ENCODE measurements at places on chromosomes 7 and 10. TPM values are rescaled to one million over a fixed set of nuclear protein-coding genes. Genes with fewer than 3 reads are reported as not detected.

The PDE1C gene
- 143 TPM for total RNA-seq

The NAT16 gene
- total RNA-seq = not detected

The BAMBI gene
- total RNA-seq = 13.6 TPM

The MSS51 gene
- total RNA-seq = 2.4 TPM

The PFKFB3 gene
- 19.2 TPM for total RNA-seq

The RTKN2 gene
- 8.0 TPM for total RNA-seq

The CRYGN gene
- total RNA-seq = 0.59 TPM

The NUDT13 gene
- total RNA-seq = 1.8 TPM

The GIMAP4 gene
- not detected for total RNA-seq

The CNPY1 gene
- total RNA-seq = not detected

The PRKRIP1 gene
- total RNA-seq = 14.5 TPM

The CLCN1 gene
- under 0.01 TPM for total RNA-seq

DNA sequence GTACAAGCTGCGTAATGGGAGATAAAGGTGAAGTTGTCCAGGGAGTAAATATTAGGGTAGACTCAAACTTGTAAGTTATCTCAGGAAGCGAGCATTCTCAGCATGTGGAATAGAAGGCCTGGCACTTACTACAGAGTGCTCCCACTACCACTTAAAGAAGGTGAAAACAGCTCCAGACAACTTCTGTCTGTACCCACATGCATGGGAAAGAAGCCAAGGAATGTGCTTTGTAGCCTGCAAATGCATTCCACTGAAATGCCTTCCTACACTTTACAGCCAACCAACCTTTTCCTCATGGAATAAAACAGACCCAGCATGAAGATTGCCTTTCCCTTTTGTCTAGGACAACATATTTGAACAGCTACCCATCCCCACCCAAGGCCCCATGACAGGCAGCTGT is 45.4 kb upstream of the NPSR1 start:
- no peak overlapping the region for H3K4me3 ChIP-seq
- no peaks in the 10 kb centered on the region for H3K36me3 ChIP-seq
- no peaks in the 10 kb centered on the region for H3K4me1 ChIP-seq

DNA sequence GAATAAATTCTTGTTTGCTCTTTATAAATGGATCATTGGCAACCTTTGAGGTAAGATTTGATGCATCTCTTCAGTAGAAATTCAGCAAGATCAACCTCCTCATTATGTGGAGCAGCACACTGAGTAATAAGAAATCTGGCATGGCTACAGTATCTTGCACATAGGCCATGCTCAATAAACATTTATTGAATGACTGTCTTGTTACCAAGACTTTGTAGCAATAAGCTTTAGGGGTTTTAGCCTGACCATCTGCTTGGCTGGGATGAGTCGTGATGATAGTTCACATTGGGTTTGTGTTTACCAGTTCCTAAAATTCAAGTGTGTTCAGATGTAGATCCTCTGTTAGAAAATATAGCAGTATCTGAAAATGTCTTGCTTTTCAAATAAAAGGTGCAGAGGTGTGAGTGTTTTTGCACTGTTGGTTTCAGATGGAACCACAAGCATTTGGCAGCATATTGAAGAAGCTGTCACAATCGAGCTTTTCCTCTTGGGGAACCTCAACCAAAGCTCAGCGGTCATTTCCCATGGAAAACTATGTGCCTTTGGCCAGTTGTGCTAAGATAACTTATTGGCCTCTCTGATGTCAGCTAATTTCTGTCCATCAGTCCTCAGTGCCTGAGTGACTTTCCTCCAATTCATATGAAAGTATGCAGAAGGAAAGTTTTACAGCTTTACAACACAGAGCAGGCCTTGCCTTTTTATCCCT is 442.6 kb downstream of the GFRA1 start:
- H3K4me3 ChIP-seq = no peak overlapping the region
- no peak overlapping the region for H3K27ac ChIP-seq
- H3K27me3 ChIP-seq = no peaks in the 10 kb centered on the region
- no peaks in the 10 kb centered on the region for H3K36me3 ChIP-seq

DNA sequence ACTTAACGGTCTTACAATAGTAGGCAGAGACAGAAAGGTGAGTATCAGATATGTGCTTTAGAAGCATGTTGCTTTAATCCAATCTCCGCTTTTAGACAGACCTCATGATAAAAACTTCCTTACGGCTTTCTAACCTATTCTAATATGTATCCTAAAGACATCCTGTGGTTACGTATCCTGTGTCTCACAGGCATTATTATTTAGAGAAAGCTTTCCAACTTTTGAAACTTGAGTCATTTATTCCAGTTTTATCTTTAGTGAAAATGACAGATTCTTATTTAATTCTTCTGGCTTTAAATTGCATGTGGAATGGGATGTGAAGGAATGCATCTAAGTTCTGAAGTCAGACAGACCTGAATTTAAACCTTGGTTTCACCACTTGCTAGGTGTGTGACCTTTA is 118.9 kb downstream of the OTUD1 start:
- DNase-seq = no peak
- H3K4me3 ChIP-seq = no peak overlapping the region
- no peak overlapping the region for H3K27ac ChIP-seq
- no peaks in the 10 kb centered on the region for H3K36me3 ChIP-seq

DNA sequence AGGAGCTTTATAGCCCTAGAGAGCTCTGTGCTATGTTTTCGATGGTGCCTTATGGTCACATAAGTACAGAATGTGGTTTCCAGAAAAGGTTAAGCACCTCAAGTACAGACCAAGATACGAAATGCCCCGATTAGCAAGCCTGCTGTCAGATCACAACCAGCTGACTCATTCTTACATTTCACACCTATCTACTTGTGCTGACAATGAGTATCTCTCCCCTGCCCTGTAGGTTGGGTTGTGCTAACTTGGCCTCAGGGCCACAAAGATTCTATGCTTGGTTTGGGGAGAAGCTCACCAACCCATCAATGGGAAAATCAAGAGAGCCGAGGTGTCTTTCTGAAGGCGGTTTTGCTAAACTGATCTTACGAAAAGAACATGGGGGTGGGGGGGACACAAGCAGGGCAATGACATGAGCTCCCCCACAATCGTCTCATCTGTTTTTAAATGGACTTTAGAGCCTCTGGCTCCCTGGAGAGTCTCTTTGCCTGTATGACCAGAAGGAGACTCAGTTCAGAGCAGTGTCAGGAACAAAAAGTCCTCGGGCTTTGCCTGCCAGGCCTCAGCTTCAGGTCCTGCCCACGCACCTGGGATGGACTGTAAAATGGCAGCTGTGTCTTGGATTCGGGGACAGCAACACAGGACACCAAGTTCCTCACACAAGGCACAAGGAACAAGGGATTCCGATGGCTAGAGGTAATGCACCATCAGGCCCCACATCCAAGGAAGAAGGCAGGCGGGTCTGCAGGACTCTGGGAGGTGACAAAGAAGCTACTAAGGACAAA is 55.1 kb downstream of the FAM53B start:
- H3K4me3 ChIP-seq = no peak overlapping the region
- no peaks in the 10 kb centered on the region for H3K4me1 ChIP-seq
- H3K36me3 ChIP-seq = peaks cover 12% of the 10 kb centered on the region
- no peak overlapping the region for H3K27ac ChIP-seq

DNA sequence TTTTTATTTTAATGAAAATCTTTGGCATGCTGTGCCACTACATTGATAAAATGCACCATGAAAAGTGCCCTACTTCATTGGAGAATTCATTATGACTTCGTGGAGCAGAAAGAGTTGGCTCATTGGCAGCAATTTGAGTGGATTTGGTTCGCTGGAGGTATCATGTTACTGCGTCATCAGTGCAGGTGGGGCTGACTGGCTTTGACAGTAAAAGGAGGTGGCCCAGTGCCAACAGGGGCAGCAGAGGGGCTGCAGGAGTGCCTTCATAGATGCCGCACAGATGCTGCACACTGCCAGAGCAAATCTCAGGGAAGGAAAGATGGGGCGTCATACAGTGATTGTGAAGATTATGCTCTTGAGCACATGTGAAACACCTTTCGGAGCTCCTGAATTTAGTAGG is 22.2 kb downstream of the FZD1 start:
- H3K4me3 ChIP-seq = no peak overlapping the region
- no peak overlapping the region for H3K27ac ChIP-seq
- H3K4me1 ChIP-seq = peaks cover 10% of the 10 kb centered on the region
- no peaks in the 10 kb centered on the region for H3K36me3 ChIP-seq
- no peaks in the 10 kb centered on the region for H3K27me3 ChIP-seq

GRCh38 chr10:102491136-102491535 is 11.4 kb downstream of the ACTR1A start:
- no peak for DNase-seq
- H3K4me1 ChIP-seq = no peaks in the 10 kb centered on the region
- H3K36me3 ChIP-seq = peaks cover 39% of the 10 kb centered on the region
- H3K4me3 ChIP-seq = no peak overlapping the region
- H3K27ac ChIP-seq = no peak overlapping the region
- no peaks in the 10 kb centered on the region for H3K27me3 ChIP-seq

DNA sequence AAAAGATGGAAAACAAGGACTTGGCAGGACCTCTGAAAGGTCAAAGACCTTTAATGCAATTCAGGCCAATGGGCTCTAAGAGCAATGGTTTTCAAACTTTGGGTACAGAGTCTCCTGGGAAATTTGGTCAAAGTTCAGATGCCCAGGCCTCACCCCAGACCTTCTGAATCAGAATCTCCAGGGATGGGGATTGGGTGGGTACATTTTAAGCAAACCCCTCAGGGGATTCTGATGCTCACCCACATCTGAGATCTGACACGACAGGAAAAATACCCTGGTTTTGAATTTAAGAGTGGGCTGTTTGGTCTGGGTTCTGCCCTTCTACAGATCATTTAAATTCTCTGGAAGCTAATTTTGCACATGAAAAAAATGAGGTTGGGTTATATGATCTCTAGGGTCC is 214.8 kb upstream of the PLXNA4 start:
- H3K27me3 ChIP-seq = no peaks in the 10 kb centered on the region
- no peak overlapping the region for H3K4me3 ChIP-seq
- no peaks in the 10 kb centered on the region for H3K4me1 ChIP-seq
- DNase-seq = no peak

GRCh38 chr7:142866361-142867096 is 11.7 kb downstream of the EPHB6 start:
- H3K36me3 ChIP-seq = no peaks in the 10 kb centered on the region
- no peaks in the 10 kb centered on the region for H3K4me1 ChIP-seq
- no peak overlapping the region for H3K27ac ChIP-seq
- DNase-seq = peak; percentile 88
- no peak overlapping the region for H3K4me3 ChIP-seq
- no peaks in the 10 kb centered on the region for H3K27me3 ChIP-seq

DNA sequence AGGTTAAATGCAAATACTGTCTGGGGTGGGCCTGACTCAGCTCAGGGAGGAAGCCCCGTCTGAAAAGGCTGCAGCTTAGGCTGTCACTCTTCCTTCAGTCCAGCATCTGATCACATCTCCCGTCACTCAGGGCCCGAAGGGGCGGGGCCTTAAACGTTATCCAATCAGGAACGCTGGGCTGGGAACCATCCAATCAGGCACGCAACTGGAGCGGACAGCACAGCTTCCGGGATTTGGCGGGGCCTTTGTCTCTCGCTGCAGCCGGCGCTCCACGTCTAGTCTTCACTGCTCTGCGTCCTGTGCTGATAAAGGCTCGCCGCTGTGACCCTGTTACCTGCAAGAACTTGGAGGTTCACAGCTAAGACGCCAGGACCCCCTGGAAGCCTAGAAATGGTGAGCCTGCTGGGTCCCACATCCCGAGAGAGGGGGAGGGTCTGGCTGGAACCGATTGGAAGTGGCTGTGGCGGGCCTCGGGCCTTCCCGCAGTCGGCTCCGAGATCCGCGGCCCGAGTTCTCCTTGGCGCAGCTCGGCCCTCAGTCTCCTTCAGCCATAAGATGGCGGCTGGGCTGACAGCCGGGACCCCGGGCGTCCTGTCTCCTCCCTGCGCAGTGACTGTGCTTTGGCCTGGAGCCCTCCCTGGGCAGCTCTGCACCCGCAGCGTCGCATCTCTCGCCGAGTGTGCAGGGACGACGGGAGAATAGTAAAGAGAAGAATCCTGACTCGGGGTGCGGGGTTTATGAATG is at the start of gene ZNF92:
Gene ZNF92 (plus strand): TSS at position 248 of the 744 bp plus-strand sequence. CDS start 143 bp downstream, at position 391.
- no peaks in the 10 kb centered on the region for H3K27me3 ChIP-seq
- peaks cover 3% of the 10 kb centered on the region for H3K36me3 ChIP-seq
- peak; percentile 95 for DNase-seq
- peaks cover 9% of the 10 kb centered on the region for H3K4me1 ChIP-seq

- no peak overlapping the region for H3K4me3 ChIP-seq
- H3K27ac ChIP-seq = no peak overlapping the region
- no peaks in the 10 kb centered on the region for H3K36me3 ChIP-seq
- DNase-seq = peak; percentile 13
These were observed 175.1 kb downstream of the HGF start for GRCh38 chr7:81594767-81595166.

GRCh38 chr7:42144604-42145003 is 92.4 kb downstream of the GLI3 start:
- peak overlapping the region; percentile 65 for H3K27ac ChIP-seq
- peak; percentile 83 for DNase-seq
- no peaks in the 10 kb centered on the region for H3K27me3 ChIP-seq
- peak overlapping the region; percentile 9 for H3K4me3 ChIP-seq
- H3K4me1 ChIP-seq = peaks cover 22% of the 10 kb centered on the region
- no peaks in the 10 kb centered on the region for H3K36me3 ChIP-seq

DNA sequence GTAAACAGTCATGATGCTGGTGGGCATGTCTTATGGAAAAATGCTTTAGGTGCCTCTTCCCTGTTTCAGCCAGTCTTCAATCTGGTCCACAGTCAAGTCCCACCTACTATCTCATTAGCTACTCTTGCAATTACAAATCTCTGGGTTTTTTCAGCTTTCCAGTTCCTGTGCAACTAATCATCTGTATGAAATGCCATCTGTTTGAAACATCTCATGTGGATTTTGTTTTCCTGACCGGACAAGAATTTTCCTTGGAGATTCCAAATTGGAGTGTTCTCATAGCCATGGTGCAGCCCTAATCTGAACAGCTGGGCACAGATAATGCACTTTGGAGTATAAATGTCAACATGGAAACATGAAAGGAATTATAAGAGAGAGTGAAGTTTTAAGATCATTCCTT is 41.3 kb upstream of the CALN1 start:
- no peak for DNase-seq
- no peak overlapping the region for H3K4me3 ChIP-seq
- no peaks in the 10 kb centered on the region for H3K27me3 ChIP-seq
- H3K4me1 ChIP-seq = no peaks in the 10 kb centered on the region
- H3K36me3 ChIP-seq = no peaks in the 10 kb centered on the region

GRCh38 chr10:11324761-11325321 is 286.6 kb downstream of the USP6NL start:
- no peaks in the 10 kb centered on the region for H3K4me1 ChIP-seq
- no peaks in the 10 kb centered on the region for H3K36me3 ChIP-seq
- no peak for DNase-seq
- no peak overlapping the region for H3K4me3 ChIP-seq

GRCh38 chr7:69684369-69685292 is 86.4 kb downstream of the AUTS2 start:
- H3K27me3 ChIP-seq = no peaks in the 10 kb centered on the region
- H3K4me1 ChIP-seq = no peaks in the 10 kb centered on the region
- H3K36me3 ChIP-seq = no peaks in the 10 kb centered on the region
- no peak overlapping the region for H3K4me3 ChIP-seq
- H3K27ac ChIP-seq = no peak overlapping the region

DNA sequence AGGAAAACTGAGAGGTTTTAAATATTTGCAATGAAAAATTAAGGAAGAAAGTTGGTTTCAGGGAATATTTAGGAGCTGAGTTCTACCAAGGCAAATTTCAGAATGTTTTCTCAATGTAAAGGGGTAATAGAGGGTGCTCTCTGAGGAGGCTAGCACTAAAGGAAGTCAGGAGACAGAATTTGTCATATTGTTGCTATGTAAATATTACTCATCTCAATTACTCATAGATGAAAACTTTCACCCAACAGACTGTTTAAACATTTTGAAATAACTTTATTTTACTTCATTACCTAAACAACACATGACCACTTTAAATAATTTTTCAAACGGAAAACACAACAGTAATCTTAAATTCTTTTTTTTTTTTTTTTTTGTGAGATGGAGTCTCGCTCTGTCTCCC is 274.8 kb upstream of the NRG3 start:
- peak; percentile 73 for DNase-seq
- no peaks in the 10 kb centered on the region for H3K27me3 ChIP-seq
- H3K4me3 ChIP-seq = no peak overlapping the region
- H3K27ac ChIP-seq = peak overlapping the region; percentile 52
- H3K4me1 ChIP-seq = no peaks in the 10 kb centered on the region

Measured in osteoblast (primary cell).